ENCODE measurements at places on chromosomes 5 and 9.

DNA sequence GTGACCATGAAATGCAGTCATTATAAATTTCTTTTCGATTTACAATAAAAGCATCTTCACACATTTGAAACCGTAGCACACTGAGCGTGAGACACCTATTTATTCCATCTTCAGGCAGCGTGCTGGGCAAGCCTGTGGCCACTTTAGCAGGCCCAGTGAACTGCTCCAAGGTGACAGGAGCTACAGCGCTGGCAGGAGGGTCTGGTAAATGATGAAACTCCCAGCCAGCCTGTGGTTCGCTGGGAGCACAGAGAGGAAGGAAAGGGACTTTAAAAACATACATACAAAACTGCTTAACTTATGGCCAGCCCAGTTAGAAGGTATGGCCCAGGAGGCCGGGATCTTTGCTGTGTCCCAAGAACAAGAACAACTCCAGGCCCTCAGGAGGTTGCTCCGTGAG lies 5.1 kb downstream of the RAPGEF1 start:
- no peak for DNase-seq

DNA sequence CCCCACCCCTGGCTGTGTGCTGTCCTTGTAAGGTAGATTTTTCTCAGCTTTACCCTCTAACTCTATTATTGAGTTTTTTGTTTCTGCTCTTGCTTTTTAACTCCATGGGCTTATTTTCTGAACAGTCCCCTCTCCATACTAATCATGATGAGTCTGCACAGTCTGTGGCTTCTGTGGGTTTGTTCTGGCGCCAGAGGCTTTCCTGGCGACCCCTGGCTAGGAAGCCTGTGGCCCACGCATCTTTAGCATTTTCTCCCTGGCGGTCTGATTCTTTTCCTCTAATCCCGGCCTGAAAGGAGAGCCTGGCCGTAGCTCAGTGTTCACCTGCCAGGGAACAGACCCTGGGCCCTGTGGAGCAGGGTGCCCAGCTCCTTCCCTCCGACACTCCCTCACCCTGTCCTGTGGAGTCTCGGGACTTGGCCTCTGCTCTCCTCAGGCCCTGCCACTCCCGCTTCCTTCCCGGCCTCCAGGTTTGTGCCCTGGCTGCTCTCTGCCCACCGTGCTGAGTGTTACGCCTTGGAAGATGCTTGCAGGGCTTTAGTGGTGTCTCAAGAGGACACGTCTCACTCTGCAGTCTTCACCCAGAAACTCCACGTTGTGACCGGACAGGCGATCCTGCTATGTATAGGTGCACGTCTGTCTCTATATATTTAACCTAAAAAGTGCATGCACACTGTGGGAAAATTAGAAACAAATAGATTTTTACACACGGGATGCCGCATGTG lies 31.7 kb upstream of the LRRC14B start:
- DNase-seq, result no peak

GRCh38 chr5:122756264-122756911 lies 18.5 kb upstream of the SNX2 start:
- no peak for DNase-seq

DNA sequence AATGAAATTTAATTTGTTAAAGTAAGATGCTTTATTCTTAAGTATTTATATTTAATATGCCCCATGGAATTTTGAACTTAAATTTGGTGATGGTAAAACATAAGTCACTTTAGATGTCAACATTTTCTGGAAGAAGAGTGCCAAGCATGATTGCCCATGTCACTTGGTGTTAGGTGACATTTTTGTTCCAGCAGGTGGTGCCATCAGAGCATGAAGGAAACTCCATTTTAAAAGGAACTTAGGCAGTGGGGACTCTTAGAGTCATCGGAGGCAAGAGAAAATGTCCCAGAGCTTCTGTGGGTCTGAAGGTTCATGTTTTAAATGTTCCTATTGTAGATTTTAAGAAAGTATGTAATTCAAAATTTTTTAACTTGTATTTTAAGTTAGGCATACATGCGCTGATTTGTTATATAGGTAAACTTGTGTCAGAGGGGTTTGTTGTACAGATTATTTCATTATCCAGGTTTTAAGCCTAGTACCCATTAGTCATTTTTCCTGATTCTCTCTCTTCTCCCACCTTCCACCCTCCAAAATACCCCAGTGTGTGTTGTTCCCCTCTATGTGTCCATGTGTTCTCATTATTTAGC lies 789.3 kb downstream of the SEMA5A start:
- DNase-seq, result no peak

DNA sequence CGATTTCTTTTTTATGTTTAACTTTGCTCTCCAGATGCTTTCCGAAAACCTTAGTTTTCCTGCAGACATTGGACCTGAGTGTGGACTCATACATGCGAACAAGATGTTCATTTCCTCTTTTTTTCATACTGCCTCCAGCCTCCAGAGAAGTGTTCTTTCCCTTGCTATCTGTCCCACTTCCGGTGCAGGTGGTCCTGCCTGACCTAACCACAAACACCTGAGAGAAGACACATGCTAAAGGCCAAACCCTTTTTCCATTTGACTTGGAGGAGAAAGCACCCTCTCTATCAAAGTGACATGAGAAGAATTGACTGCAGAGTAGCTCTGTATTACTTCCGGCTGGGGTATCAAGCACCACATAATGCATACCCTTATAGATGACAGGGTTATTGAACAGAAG lies 334.0 kb downstream of the ARHGEF28 start:
- no peak for DNase-seq

GRCh38 chr9:91577633-91578061 lies 154.0 kb upstream of the NFIL3 start:
- DNase-seq, result no peak

DNA sequence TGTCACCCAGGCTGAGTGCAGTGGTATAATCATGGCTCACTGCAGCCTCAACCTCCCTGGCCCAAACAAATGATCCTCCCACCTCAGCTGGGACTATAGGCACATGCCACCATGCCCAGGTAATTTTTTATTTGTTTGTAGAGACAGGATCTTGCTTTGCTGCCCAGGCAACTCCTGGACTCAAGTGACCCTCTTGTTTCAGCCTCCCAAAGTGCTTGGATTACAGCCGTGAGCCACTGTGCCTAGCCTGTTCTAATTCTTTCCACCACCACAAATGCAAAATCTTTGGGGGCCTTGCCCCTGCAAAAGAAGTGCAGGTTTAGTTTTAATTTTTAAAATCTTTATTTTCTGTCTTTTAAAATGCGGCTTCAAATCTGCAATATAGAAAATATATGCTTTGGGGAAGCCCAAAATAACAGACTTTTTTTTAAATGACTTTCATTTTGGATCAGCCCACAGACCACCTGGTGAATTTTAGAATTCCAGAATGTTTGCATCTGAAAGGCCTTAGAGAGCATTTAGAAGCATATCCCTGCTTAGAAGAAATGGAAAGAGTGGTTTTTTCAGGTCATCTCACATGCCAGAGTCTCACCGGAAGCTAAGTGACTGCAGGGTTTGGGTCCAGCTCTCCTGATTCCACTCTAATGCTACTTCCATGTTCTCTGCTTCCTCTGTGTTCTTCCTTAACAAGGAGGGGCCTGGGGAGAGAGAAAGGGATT lies 111.4 kb upstream of the FER start:
- no peak for DNase-seq
